ENCODE measurements at places on chromosomes 2 and 18.

GRCh38 chr18:22423878-22424564, 6.3 kb upstream of the CTAGE1 start:
- DNase-seq: no peak

GRCh38 chr2:218022851-218023530, 20.2 kb upstream of the TNS1 start:
- no peak for DNase-seq

DNA sequence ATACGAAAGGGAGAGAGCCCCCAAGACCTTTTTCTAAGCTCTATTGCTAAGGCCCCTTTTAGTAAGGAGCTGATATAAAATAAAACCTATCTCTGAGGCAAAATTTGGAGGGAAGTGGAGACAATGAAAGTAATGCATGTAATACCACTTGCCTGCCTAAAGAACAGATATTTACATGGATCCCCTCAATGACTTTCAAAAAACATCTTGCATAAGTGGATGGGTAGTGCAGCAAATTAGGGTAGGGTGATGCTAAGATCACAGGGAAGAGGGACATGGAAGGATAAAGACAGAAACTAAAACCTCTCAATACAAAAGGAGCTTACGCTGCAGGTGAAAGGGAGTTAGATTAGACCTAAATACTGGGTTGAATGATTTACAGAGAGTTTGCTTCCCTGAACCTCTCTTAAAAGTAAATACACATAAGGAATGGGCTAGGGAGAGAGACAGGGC, 1.1 kb downstream of the ZNF513 start:
- no peak for DNase-seq

DNA sequence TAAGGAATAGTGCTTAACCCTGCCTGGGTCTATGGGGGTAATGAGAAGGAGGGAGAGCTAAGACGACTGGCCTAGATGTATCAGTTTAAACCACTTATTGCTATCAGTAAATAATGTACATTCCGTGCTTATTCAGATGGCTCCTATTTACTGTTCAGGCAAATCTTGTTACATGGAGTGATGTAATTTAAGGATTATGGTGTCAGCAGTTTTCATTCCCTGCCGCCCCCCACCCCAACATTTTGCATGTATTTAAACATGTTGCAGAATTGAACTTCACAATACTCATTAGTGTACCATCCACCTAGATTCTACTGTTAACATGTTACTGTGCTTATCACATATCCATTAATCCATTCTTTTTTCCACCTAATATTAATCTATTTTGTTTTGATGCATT, 11.7 kb downstream of the AGPS start:
- no peak for DNase-seq

- DNase-seq: no peak
These were observed 81.4 kb upstream of the ID2 start for GRCh38 chr2:8600456-8600855.

- DNase-seq: no peak
These were observed 72.2 kb upstream of the OTOS start for GRCh38 chr2:240212425-240213225.

DNA sequence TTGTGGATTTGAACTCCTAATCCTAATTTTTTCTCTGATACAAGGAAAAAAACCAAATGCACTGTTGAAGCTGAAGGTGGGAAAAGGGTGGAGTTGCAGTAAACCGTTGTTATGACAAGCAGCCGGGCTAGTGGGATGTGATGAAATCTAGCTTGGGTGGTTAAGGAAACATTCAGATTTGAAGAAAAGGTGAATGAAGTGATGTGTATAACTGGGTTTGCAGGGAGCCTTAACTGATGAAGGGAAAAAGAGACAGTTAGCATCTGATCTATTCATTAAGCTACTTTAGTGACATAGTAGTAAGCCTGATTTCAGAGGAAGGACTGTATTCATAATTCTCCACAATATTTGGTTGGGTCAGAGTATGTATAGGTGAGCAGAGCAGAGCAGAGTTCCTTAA, 3.5 kb downstream of the EML6 start:
- DNase-seq: no peak

DNA sequence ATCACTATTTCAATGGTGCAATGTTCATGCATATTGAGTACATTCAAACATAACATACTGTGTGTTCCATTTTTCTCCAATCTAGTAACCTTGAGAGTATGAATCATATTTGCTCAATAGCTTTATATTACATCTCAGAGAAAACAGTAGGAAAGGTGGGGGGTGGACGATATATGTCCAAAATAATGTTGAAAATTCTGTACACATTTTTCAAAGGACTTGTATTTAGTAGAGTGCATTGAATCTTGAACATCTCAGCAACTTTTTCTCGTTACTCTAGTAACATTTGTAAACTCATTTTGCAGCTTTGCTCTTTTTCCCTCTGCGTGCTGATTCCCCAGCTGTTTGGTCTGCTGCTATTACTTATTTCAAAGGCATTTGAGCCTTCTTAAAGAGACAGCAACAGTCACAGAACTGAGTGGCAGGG, 1487.0 kb downstream of the LRP1B start:
- DNase-seq: no peak

DNA sequence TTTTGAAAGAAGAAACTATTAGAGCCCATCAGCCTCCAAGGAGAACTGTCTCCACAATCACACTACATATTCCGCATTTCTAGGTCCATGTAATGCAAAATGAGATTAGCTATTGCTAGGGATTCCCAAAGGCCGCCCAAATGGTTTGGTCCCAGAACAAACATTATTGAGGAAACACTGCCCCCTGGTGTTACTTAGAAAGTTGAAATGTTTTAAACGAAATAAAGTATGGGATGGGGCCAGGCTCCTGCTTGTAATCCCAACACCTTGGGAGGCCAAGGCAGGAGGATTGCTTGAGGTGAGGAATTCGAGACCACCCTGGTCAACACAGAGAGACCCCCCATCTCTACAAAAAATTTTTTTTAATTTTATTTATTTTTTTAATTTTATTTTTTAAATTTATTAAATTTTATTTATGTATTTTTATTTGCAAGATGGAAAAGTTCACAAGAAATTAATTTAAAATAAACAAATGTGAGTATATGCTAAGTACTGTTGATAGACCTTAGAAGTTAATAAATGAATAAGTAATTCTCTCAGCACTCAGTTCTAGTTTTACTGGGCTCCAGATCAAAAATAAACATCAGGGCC, 5.5 kb downstream of the NHEJ1 start:
- DNase-seq: peak; percentile 17

- DNase-seq: no peak
These were observed 24.7 kb downstream of the MDH1 start for GRCh38 chr2:63613391-63613901.

GRCh38 chr2:96091711-96092572, 24.4 kb downstream of the ADRA2B start:
- no peak for DNase-seq

DNA sequence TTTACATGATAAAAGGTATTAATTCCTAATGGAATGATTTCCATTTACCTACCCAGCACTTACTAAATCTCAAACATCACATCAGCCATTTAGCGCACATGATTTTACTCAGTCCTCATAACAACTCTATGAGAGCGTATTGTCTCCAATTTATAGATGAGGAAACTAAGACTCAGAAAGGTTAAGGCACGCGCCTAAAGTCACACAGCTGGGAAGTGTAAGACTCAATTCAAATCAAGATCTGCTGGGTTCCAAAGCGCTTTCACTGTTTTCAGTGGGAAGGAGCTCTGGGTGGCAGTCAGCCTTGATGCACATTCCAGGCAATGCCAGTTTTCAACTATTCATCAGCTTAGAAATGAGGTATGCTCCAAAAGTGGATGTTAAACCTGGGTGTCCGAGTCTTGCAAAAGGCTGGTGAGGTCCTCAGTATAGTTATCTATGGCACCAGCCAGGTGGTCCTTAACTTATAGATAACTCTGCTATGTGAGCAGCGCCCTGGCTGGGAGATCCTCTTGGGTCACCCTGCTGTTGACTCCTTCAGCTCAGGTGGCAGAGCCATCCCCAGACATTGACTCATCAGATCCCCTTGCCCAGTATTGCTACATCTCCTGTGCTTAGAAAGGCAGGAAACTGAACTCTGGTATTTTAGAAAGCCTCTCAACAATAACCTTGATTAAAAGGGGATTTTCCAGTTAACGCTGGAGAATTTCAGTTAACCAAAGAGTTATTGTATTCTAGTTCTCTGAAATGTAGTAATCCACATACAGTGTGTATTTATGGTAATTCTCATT, 47.1 kb downstream of the SLC4A1AP start:
- no peak for DNase-seq

DNA sequence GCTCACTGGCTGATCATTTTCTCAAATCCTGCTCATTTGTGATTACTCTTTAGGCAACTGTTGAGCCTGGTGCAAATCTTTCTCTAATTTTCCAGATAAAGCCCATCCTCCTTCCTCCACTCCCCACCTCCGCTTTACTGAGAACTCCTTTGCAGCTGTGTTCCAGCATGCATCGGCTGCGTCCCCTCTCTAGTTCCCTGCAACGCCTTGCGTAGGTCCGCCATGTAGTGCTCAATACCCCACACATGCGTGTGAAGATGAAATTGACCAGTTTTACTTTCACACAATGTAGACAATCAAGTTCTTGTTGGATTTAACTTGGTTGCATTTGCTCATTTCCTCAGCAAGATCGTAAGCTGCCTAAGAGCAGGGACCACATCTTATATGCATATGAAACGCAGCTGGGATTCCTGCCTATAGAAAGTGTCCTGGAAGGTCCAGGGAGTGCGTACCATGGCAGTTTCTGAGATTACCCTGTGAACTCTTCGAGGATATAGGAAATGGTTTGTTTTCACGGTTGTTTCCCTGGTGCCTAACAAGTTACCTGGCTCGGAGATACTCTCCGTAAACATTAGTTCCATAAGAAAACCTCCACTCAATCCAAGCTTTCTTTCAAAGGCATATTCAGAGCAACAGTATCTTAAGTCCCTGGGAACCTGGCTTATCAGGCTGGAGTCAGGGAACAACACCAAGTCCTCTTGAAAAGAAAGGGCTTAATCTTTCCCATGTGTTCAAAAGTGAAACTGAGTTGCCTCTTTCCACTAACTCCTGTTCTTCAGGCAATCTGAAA, 766.4 kb upstream of the ID2 start:
- DNase-seq: no peak

- no peak for DNase-seq
These were observed 128.7 kb upstream of the CCDC68 start for GRCh38 chr18:55088000-55088401.
